ENCODE measurements at places on chromosomes 7 and 10.

GRCh38 chr7:37248396-37248861 lies 200.2 kb downstream of the ELMO1 start:
- no peak for DNase-seq

GRCh38 chr10:34098821-34099567 lies 716.1 kb downstream of the PARD3 start:
- no peak for DNase-seq

DNA sequence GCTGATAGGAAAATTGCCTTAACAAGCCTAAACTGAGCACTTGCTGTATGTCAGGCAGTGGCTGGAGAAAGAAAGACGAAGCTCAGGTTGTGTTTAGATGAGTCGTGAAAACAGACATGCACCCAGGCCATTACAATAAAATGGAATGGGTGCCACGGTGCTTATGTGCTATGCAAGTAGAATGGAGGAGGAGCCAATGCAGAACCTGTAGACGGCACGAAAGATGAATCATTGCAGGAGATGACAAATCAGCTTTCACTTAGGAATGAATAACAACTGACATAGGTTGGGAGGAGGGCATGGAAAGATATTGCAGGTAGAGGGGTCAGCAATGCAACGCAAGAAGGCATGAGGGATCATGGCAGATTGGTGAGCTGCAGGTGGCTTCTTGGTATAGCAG lies 61.2 kb upstream of the ARHGAP21 start:
- DNase-seq: no peak

DNA sequence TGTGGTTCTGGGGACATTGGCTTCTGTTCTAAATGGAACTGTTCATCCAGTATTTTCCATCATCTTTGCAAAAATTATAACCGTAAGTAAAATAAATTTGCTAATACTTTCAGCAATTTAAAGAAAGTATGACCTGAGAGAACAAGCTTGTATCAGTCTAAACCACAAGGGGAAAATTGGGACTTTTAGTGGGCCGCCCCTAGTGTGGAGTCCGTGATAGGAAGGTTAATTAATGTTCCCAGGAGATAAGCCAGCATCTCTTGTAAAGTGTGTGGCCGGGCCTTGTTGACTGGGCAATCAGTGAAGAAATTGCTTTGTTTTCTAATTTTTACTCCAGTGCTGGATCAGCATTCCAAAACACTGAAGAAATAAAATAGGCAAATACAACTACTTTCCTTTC lies 83.0 kb downstream of the ABCB5 start:
- no peak for DNase-seq

DNA sequence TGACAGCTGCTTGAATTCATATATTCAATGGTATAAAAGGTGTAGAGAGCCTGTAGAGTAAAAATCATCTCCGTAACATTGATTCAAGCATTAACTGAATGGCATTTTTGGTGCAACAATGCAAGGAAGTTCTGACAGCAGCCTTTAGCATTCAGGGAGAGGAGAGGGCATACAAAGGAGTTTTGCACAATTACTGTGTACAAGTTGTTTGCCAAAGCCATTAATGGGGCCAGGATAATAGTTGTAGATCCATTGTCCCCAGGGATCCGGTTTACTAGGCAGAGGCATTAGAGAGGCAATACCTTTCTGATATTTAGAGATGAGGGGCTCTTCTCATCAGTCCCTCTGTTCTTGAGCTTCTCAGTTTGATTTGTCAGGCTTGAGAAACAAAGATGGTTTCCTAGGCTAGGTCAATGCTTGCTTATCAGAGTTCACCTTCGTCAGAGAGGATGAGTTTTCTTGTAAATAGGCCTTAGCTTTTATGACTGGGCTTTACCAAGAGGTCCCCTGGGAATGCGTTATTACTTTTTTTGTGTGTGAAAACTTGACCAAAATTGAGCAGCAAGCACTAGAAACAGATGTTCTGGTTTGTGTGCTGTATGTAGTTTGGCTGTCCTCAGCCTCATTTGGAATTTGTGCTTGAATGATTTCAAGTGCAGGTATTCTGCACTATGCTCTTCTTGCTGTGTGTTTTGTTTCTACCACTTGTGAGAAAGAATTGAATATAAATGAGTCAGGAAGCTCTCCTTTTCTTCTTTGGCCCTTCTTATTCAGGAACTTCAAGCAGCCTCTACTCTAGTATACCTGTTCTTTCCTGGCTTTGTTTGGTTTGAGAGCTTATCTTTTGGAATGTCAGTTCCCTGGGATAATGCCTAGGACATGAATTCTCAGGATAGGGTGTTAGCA lies 32.0 kb downstream of the SND1 start:
- no peak for DNase-seq

- no peak for DNase-seq
Observed at GRCh38 chr10:14696821-14697220, 77.9 kb downstream of the FAM107B start.

- DNase-seq: no peak
Observed at GRCh38 chr7:159013825-159014289, 130.8 kb downstream of the VIPR2 start.

DNA sequence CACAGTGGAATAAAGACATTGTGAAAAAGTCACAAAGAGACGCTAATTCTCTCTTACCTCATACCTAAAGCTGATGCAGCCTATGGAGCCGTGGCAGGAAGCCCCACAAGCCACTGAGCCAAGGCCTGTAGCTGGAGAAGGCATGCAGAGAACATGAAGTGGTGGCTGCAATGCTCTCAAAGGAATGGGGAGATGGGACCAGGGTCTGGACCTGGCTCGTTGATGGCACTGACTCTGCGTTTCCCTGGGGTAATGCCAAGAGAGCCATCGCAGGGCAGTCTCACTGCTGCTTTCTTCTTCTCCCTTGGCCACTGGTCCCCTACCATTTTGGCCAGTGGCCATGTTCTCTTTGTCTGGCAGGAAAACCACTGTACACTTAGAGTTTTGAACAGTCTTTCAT lies 329.9 kb upstream of the ZMIZ1 start:
- DNase-seq: no peak

DNA sequence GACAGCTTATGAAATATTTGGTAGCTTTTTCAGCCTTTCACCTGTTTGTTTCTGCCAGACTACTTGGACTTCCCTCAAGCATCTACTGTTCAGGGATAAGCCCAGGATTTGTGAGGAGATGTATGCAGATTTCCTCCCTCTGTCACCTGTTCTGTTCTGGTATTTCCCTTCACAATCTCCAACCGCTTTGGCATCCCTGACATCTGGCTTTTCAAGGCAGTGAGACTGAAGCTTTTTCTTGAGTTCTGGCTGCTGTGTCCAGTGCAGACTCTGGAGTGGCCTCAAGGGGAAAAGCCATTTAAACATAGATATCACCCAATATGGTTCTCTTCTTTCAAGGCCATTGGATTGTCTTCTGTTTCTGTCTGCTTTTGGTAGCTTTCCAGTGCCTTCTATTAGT lies 369.7 kb downstream of the LRMDA start:
- DNase-seq: no peak

DNA sequence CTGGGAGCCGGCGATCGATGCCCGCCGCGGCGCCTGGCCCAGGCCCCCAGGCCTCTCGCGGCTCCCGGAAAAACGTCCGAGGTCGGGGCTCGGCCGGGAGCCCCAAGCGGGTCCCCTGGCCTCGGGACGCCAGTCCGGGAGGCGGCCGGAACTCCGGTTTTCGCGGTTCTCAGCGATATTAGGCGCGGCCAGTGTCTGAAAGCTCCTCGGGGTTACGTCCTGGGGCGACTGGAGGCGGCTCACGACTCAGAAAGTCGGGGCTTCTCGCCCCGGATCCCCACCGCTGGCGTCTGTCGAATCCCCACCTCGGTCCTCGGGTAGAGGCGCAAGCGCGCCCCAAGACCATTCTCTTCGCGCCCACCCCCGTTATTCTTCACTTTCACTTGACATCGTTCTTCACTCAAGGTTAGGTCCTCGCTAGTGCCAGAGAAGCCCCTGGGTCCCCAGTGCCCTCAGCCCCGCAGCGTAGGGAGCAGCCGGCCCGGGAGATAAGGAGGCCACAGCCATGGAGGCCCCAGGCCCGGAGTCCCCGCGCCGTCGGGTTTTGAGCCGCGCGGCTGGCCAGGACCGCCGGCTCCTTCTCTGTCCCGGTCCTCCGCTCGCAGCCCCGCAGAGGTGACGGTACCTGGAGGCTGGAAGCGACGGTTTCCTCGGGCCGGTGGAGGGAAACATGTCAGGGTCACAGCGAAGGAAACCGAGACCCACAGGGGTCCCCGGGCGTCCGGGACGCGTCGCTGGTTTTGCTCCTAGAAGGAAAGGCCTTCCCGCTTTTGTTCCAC lies 35.2 kb upstream of the EBLN1 start:
- DNase-seq: peak; percentile 2
